Kidney epithelial cell (primary cell): ENCODE measurements at places on chromosomes 3 and 15. TPM values are rescaled to one million over a fixed set of nuclear protein-coding genes. Genes with fewer than 3 reads are reported as not detected.

DNA sequence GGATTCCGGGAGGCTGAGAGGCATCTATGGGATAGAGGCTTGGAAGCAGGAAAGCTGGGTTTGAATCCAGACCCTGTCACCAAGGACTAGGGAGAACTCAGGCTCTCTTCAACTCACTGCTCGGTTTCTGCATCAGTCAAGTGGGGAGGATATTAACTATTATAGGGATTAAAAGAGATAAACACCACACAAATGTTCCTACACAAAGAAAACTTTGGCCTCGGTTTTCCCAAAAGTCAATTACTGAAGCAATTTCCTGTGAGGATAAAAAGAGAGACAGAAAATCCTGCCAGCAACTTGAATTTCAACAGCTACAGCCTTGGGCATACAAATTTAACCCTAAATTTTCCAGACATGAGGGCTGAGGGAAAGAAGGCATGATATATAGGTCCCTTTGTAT, 36.0 kb downstream of the ITGB5 start:
- DNase-seq: no peak

Gene ALG1L2
- not detected in 2 replicates for total RNA-seq

DNA sequence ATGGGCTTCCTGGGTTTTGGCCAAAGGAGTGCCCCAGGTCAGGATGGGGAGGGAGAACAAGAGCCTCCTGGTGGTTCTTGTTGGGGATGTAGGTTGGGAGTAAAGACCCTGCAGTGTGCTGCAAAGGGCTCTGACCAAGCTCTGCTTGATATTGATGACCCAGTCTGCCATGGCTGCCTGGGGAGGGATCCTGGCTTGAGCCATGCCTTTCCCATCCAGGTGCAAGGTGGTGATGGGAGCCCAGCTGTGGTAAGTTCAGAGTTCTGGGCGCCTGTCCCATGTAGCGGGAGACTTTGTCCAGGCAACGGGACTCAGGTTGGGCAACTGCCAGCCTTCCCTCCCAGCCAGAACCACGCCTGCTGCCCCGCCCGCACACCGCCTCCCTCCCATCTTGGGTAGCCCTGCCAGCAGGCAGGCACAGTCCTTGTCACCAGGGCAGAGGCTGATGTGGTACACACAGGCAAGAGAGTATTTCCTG, 2.6 kb downstream of the GNAI2 start:
- no peak for DNase-seq

DNA sequence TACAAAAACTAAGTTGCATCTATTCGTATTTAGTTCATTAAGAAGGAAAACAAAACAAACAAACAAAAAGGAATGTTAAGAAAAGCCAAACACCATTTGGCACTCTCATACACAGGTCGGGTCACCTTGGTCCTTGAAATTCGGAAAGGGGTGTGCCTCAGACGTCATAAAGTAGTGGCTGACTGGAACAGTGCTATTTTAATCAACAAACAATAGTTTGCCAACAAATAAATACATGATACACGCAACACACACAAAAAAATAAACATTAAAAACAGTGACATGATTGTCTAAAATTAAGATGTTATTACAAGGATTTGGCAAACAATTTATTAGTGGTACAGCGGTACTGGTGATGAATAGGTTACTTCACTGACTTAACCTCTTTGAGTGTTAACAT, 579.6 kb downstream of the MECOM start:
- no peak for DNase-seq

GRCh38 chr3:12423918-12424630, 60.2 kb upstream of the TSEN2 start:
- DNase-seq: no peak

- DNase-seq: no peak
Observed at GRCh38 chr15:83164771-83165404, 42.7 kb downstream of the HDGFL3 start.

GRCh38 chr3:137165117-137165806, 207.5 kb downstream of the IL20RB start:
- DNase-seq: peak; percentile 12

Gene SMCO1
- total RNA-seq: not detected in 2 replicates

- DNase-seq: no peak
Observed at GRCh38 chr15:68786753-68787152, 33.9 kb downstream of the ANP32A start.

Gene WDR49
- not detected in 2 replicates for total RNA-seq

DNA sequence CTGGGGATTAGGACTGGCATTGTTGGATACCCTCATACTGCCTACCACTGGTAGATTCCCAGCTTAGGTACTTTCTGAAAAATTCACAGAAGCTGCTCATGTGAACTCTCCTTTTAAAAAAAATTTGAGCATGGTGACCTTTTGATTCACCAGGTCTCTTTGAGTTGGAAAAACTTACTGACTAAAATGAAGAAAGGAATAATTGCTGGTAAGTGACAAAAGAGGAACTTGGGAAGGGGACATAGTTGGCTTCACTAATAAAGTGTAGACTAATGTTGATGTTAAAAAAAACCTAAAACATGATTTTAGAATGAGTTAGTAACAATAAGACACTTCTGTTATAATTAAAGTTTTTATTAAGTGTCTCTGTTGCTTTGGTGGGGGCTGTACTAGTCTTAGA, 8.6 kb downstream of the VPS8 start:
- DNase-seq: no peak

DNA sequence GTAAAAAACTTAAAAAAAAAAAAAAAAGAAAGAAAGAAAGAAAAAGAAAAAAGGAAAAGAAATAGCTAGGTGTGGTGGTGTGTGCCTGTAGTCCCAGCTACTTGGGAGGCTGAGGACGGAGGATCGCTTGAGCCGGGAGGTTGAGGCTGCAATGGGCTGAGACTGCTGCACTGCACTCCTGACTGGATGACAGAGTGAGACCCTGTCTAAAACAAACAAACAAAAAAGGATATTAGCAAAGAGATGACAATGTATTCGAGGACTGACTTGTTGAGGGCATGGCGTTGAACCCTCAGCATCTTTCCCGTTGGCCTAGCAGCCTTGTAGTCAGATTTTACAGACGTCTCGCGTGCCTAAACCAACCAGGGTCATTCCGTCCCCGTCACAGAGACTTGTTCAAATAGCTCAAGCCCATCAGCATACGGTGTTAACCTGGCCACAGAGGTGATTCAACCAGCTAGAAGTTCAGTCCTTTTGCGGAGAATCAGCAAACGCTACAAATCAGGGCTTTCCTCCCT, 528 bp upstream of the NIT2 start:
- no peak for DNase-seq

Gene ZNF770
- 42.2 and 45.9 TPM in 2 replicates for total RNA-seq

Gene LRTM1
- not detected in 2 replicates for total RNA-seq

- no peak for DNase-seq
Observed at GRCh38 chr3:11283139-11283475, 10.9 kb downstream of the ATG7 start.

Gene PLCL2
- total RNA-seq: 2.5 and 3.4 TPM in 2 replicates

DNA sequence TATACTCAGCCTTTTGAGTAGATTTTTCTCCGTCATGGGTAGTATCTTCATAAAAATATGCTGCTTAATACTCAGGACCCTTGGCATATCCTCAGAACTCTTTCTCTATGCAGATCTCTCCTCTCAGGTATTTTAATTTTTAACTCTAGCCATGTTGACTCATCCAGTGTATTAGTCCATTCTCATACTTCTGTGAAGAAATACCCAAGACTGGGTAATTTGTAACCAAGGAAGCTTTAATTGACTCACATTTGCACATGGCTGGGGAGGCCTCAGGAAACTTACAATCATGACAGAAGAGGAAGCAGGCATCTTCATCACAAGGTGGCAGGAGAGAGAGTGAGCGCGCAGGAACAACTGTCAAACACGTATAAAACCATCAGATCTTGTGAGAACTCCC, 129.3 kb upstream of the CD96 start:
- DNase-seq: peak; percentile 5

Gene BTLA
- total RNA-seq: not detected in 2 replicates
